ENCODE measurements at places on chromosomes 12 and 14.

GRCh38 chr14:65006261-65006721, 19.6 kb downstream of the FNTB start:
- DNase-seq, result no peak

DNA sequence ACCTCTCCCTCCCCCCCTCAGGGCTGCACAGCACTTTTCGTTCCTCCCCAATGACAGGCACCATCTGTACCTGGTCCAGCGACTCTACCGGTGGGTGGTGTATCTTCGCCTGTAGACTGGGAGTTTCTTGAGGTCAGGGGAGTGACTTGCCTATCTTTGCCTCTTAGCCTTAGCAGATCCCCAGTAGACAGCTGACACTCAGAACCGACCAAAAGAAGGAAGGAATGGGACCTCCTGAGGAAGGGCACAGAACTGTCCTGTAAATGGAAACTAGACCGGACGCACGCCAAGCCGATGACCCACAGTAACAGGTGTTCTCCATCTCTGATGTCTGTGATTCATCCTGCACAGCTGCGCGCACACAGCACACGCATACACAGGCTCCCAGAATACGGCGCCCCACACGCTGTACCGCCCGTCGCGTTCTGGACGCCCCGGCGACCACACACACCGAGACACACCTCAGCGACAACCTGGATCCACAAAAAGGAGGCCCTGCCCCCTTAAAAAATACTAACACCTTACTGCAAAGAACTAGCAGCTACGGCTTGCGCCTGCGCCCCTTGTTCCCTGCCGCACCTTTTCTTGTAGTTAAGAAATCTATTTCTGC, 673 bp upstream of the TTC9 start:
- no peak for DNase-seq

- DNase-seq, result no peak
Observed at GRCh38 chr14:69351911-69352310, 46.2 kb downstream of the ERH start.

DNA sequence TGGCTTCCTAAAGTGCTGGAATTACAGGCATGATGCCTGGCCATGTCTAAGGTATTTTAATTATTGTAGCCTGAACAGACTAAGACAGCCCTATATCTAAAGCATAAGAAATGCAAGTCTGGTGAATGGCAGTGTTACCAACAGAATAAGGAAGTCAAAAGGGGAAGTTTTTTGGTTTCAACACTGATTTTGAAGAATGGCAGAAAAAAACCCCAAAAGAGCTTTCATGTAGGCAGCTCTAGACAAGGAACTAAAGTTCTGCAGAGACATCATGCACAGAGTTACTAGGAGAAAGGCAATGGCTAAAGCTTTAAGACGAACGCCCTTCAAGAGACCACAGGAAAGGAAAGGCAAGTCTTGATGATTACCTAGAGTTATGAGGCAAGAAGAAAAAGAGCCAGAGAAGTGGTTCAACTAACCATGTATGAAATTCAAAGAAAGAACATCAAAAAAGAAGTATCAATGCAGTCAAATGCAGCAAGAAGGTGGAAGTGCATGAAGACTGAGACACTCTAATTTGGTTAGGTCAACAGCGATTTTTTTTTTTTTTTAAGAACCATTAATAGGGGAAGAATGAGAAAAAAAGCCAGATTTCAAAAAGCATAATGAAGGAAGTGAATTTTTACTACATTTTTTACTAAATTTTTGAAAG, 50.8 kb downstream of the RPS6KA5 start:
- DNase-seq, result no peak

DNA sequence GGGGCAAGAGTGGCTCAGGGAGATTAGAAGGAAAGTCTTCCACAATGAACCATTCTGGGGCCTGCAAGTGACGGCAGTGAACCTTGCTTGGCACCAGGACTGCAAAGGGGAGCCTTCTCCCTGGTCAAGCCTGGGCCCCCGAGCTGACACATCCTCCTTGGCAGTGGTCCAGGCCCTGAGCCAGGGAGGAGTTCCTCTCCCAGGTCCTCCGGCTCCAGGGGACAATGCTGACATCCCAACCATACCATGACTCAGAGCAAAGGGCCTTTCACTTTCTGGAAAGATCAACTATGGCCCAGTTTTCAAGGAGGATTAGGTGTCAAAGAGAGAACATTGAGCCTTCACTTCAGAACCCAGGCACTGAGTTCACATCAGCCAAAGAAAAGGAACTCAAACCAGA, 756.5 kb upstream of the TBX3 start:
- DNase-seq, result no peak

- DNase-seq, result no peak
Observed at GRCh38 chr12:64039281-64039871, 182.7 kb downstream of the KICS2 start.

DNA sequence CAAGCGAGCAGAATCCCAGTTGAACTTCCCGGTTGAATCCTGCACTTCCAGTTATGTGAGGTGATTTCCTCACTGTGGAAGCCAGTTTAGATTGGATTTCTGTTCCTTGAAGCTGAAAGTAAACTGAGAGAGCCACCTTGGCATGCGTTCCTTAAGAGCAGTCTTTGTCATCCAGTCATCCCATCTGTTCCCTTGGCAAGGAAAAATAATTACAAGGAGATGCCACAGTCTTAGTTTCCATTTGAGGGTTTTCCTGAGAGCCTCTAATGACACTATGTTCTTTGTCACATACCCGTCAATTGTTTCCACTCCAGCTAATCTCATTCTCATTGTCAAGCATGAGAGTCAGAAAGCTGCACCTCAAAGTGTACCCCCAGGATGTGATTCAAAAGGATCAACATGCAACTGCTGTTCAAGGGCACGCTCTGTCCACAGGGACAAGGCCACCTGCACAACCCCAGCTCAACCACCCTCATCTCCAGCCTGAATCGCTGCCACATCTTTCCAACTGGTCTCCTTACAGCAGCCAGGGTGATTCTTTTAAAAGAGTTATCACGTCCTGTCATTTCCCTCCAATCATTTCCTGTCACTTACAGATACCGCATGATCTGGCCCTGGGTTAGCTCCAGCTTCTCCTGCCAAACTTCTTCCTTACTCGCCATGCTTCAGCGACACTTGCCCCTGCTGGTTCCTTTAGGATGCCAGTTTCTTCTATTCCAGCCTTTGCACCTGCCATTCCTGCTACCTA, 18.0 kb upstream of the TCP11L2 start:
- no peak for DNase-seq

GRCh38 chr12:57834086-57834876, 12.2 kb downstream of the CTDSP2 start:
- no peak for DNase-seq

DNA sequence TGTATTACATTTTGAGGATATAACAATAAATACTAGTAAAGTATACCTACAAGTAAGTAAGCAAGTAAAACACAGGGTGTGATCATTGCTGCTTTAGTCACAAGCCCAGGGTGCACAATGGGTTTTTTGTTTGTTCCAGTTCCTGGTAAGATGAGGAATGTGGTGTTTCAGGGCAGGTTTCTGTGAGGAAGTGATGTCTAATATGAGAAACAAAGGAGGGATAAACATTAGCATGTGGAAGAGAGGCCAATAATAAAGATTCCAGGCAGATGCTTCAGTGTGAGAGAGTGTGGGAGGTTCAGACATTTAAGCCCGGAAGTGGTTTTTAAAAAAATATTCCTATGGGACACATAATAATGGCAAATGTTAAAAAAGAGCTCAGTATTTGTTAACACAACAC, 808.1 kb upstream of the USP15 start:
- no peak for DNase-seq

GRCh38 chr14:76500011-76500410, 124.1 kb downstream of the ESRRB start:
- DNase-seq, result no peak

- peak; percentile 41 for DNase-seq
Observed at GRCh38 chr12:94074980-94075629, 73.3 kb upstream of the PLXNC1 start.

GRCh38 chr14:92970271-92970670, 47.3 kb downstream of the CHGA start:
- no peak for DNase-seq

GRCh38 chr14:24068711-24069410, 2.5 kb upstream of the CPNE6 start:
- DNase-seq, result no peak

DNA sequence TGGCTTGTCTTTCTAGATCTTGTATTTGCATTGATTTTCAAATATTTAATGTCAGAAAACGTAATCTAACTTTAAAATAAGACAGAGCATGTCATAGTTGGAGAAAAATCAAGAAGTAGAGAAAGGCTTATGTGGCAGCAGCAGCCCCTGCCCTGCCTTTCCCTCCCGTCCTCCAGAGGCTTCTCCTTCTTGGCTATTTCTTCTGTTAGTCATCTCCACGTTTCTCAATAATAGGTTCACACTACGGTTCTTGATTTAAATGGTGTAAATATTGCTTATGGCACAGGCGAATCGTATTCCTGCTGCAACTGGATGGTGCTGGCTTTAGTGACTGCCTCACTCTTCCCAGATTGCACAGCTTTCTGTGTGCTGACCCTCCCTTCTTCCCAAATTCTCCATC, 42.8 kb downstream of the SLC8B1 start:
- no peak for DNase-seq

DNA sequence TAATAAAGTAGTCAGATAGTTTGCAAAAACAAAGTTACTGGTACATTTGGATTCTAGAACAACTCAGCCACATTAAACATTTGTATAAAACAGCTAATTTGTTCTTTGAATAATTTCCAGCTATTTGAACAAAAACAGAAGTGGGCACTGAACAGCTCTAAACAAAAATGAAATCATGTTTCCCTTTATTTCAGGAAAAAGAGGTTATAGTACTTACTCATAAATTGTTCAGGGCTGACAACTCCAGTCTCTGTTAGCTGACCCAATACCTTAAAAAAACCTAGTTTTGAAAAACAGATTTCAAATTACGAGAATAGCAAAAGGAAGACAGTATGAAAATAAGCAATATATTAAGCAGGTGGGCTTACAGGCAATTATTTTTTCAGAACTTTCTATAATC, 8.2 kb downstream of the GNPNAT1 start:
- no peak for DNase-seq

- no peak for DNase-seq
Observed at GRCh38 chr12:93192878-93193277, 184.8 kb upstream of the NUDT4 start.

DNA sequence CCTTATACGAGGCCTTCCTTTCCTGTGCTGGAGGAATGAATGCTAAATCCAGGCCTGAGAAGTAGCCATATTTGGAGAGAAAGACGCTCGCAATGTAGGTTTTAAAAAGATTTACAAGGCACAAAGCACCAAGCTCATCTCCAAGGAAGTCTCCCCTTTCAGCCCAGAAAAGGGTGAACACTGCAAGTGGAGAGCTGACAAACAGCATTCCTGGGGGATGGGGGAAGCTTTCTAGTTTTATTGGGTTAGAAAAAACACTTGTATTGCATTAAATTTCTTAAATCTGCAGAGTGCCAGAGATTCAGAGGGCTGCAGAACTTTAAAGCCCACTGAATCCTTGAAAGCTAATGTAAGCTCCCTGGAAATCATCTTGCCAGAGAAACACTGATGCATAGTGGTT, 34.6 kb downstream of the CCDC60 start:
- no peak for DNase-seq

GRCh38 chr14:59310633-59311032, 122.2 kb downstream of the DAAM1 start:
- DNase-seq, result no peak

- no peak for DNase-seq
Observed at GRCh38 chr12:46174919-46175318, 93.9 kb downstream of the SLC38A1 start.

DNA sequence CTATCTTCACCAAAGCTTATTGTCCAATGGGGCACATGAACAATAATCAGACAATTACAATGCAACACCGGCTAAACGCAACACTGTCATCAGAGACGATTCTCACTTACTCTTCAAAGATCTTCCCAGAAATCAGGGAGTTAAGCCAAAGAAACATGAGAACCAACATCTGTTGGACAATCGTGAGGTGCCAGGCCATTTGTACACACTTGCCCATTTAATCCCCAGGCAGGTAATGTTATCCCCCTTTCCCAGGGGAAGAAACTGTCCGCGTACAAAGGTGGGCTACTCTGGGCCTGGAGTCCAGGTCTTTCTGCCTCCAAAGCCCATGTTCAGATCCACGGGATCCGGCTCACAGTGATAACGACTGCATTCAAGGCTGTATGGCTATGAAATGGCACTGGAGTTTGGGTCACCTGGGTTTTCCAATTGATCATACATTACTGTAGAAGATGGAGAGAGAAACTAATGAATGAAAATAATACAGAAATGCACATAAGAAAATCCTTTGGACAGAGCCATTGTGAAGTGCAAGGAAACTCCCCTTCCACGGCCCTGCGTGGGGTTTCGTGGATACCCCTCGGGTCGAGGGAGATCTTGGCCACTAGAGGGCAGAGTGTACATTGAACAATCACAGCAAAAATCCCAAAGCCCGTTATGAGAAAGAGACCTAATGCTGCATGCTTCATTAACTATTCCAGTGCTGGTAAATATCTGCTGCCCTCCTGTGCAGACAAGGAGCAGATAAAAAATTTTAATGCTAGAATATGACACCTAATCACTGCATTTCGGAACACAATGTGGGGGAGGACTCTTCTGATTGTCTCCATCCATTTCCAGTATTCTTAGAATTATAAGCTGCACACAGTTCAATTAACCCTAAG, 111.4 kb downstream of the EGLN3 start:
- peak; percentile 62 for DNase-seq
